ENCODE measurements at places on chromosomes 1 and 21.
A peak's percentile ranks its signal among the peaks of the same experiment; 100 is the strongest.

DNA sequence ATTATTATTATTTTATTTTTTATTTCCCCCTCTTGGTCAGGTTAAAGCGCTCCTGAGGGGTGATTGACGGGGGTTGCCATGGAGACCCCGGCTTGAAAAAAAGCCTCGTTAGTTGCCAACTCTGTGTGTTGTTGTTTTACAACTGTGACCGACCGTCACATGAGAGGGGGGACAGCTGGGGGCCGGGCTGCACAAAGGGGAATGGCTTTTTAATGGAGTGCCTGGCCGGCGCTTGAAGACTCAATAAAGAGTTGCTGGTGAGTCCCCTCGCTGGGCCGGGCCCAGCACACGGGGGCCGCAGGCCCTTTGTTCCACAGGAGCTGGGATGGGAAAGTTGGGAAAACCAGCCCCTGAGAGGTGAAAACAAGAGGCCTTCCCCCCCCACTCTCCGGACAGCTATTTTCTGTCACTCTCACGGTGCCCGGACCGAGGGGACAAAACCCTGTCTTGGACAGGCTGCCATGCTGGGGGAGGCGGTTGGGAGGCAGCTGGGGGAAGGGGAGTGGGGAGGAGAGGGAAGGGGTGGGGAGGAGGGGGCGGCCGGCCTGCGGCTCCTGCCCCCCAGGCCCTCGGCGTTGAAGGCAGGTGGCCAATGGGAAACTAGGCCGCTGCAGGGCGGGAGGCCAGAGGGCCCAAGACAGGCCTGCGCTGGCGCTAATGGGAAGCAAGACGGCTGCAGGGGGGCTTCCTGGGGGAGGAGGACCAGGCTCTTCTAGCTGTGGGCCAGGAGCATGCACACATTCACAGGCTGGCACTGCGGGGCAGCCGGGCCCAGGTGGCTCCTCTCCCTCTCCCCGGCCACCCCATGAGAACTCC, 67.6 kb downstream of the CASZ1 start:
- no peak for DNase-seq

- DNase-seq, result no peak
These were observed 856 bp downstream of the LHX9 start for GRCh38 chr1:197917805-197918651.

- no peak for DNase-seq
These were observed 26.9 kb upstream of the ECE1 start for GRCh38 chr1:21317035-21317689.

GRCh38 chr1:226203655-226204054, 17.1 kb upstream of the ACBD3 start:
- no peak for DNase-seq

DNA sequence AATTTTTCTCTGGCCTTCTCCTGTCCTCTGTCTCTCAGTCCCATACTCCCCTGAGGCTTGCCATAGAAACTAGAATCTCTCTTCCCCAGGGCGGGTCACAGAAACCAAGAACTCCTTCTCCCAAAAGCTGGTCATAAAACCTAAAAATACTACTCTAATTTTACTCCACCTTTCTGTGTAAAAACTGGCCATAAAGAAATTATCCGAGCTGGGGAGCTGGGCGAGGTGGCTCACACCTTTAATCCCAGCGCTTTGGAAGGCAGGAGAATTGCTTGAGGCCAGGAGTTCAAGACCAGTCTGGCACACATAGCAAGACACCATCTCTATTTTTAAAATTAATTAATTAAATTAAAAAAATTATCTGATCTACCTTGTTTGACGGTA, 3.0 kb downstream of the ALG14 start:
- DNase-seq, result no peak

DNA sequence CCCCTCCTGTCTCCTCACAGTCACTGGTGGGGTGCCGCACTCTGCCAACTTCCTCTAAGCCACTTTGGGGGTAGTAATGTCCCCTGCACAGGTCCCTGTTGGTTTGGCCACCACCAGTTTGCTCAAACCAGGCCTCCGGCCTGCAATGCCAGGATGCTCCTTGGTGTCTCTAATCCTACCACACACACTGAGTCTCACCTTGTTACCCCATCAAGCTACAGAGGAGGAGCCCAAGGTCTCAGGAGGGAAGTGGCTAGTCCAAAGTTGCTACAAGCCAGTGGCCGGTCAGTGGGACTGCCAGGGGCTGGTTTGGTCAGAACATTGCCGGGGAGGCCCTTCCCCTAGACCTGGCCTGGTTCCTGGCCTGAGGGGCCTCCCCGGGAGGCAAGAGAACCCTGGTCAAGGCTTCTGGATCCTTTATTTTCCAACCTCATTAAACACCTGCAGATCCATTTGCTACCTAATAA, 21.5 kb upstream of the LRP8 start:
- DNase-seq, result no peak

GRCh38 chr1:234892642-234893041, 236.0 kb downstream of the TOMM20 start:
- DNase-seq, result no peak

DNA sequence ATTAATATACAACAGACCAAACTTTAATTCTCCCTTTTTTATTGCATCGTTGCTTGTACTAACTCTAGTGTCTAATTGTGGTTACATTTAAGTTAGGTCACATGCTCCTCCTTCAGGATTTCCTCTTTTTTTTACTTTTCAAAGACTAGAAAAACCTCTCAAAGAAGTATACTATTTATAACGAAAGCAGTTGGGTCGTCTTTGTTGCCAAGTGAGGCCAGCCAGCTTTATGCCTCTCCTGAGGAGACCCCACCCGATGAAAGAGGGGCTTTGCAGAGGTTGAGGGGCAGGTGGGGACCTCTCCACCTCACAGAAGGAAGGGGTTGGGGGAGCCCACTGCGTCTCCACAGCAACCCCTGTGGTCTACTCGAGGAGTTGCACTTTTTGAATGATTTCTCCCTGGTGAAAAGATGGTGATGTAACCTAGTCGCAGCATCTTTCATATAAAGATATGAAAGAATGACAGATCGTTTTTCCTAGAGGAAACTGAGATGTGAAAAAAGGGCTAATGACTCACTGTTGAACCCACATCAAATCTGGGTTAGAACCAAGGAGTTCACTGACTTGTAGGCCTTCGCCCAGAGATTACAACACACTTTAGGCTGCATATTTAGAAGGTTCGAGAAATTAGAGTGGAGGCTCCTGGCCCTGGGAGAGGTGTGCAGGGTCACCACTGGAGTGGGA, 6.4 kb downstream of the TGFB2 start:
- peak; percentile 50 for DNase-seq

GRCh38 chr1:54318246-54318814, 87.9 kb downstream of the SSBP3 start:
- DNase-seq, result no peak

DNA sequence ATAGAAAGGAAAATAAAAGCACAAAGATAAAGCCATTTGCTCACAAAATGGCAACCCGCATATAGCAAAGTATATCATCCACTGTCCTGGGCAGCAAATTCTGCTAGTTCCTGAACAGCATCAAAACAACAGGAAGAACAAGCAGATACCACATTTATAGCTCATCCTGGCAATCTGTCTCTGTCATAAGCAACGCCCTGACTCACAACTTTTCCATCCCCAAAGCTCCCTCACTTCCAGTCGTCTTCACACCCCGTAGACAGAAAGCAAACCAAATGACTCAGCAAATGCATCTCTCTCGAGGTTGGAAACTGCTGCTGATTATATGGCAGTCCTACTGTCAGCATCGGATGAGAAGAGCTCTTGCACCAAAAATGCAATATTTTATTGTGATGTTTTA, 65.8 kb downstream of the AK5 start:
- DNase-seq, result peak; percentile 73

- DNase-seq, result no peak
These were observed 125.4 kb downstream of the SIK1 start for GRCh38 chr21:43301409-43302061.

DNA sequence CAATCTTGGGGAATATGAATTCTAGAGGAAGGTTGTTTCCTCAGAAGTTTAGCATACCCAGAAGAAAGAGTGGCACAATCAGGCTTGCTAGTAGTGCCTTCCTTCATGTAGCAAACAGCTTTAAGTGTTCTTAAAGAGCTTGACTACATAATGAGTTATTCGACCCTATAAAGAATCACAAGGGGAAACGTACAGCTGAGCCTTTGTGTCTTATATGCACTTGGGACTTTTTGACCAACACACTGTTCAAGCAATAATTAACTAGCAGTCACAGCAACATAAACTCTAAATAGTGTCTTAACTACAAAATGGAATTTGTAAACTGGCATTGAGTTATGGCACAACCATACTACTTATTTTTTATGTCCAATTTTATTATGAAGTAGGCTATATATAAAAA, 86.1 kb downstream of the TTLL7 start:
- no peak for DNase-seq

DNA sequence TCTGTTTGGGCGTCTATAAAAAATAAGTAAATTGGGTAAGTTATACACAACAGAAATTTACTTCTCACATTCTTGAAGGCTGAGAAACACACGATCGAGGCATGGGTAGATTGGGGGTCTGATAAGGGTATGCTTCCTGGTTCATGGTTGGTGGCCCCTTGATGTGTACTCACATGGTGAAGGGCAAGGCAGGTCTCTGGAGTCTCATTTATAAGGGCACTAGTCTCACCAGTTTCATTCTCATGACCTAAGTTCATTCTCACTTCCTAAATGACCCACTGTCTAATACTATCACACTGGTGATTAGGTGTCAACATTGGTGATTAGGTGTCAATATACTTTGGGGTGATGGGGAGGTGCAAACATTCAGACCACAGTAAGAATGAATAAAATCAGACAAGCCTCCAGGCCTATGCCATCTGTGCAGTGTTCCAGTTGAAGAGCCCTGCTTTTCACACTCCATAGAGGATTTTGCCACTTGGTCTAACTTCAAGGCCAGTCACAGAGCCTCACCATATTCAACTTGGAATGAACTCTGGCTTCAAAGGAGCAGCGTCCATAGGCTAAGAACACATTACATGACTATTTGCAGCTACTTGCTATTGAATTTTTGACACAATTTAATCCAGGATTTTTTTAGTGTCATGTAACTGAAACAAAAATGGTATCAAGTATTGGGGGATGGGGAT, 2.5 kb upstream of the GBP4 start:
- DNase-seq, result no peak

DNA sequence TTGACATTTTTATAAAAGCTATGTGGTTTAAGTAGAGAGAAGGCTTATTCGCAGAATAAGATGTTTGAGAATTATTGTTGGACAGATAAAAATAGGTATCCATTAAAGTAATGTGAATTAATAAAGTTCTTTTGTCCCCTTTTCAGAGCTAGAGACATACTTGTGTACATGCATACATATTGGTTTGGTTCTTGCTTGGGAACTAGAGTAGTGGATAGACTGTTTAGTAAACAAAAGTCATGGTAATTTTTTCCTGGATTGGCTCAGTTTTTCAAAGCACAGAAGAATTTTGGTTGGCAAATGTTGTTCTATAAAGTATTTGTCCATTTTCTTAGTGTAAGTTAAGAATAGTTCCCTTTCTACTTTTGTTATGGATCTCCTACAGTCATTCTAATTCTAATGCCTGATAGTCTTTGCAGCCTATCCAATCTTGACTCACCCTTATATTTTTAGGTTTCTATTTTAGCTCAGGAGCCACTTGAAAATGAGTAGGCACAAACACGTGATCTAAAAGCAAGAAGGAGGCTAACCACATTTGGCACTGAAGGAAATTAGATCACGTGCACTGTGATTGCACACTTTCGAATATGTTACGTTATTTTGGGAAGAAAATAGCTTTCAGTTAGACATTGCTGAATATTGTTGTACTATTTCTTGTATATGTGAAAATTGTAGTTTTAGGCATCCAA, 47.0 kb downstream of the RABGAP1L start:
- no peak for DNase-seq

- DNase-seq, result no peak
These were observed 9.7 kb downstream of the ZNF362 start for GRCh38 chr1:33265780-33266605.

DNA sequence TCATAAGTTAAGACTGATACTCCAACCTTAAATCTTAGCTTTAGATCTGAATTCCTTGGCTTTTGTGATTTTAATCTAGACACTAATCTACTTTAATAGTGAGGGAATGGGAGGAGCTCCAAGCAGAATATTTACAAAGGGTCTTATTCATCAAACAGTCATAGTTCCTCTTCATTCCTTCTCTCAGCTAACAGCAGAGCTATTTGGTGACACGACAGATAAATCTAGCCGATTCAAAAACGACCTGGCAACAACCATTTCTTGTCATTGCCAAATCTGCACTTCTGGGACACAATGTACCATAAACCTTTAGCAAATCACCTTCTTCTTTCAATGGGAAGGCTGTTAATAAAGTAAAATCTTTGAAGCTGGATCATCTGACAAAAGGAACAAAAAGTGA, 52.8 kb upstream of the FOXD3 start:
- DNase-seq, result no peak

DNA sequence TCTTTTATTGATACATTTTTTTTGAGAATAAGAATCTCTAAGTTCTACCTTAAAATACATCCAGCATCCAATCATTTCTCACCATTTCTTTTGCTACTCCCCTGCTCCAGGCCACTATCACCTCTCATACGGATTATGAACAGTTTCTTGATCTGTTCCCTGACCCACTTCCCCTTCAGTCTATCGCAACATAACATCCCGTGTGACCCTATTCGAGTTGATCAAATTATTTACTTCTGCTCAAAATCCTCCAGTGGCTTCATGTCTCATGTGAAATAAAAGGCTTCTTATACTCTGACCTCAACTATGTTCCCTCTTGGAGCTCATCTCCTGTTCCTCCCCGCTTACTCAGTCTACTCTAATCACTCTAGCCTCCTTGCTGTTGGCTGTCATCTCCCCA, 5.2 kb downstream of the ALG14 start:
- no peak for DNase-seq

DNA sequence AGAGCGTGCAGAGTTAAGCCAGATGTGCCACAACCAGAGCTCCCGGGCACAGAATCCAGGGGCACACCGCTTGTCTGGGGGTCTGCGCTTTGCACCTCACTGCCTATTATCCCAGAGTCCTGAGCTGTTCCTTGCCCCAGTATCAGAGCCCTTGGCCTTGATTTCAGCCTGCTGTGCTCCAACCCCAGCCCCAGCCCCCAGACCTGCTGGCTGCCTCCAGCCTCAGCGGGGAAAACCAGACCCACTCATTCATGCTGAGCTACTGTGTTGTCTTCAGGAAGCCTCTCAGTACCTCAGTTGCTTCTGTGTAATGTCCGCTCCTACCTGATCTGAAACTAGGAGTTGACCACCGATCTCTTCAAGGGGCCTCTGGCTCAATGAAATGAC, 1.1 kb downstream of the IKBKE start:
- DNase-seq, result no peak

GRCh38 chr1:173208146-173208545, 1.0 kb upstream of the TNFSF4 start:
- DNase-seq, result no peak

GRCh38 chr1:94335950-94336349, 82.2 kb upstream of the ABCD3 start:
- peak; percentile 67 for DNase-seq

GRCh38 chr1:107572674-107573211, 392.2 kb downstream of the VAV3 start:
- DNase-seq, result peak; percentile 58

DNA sequence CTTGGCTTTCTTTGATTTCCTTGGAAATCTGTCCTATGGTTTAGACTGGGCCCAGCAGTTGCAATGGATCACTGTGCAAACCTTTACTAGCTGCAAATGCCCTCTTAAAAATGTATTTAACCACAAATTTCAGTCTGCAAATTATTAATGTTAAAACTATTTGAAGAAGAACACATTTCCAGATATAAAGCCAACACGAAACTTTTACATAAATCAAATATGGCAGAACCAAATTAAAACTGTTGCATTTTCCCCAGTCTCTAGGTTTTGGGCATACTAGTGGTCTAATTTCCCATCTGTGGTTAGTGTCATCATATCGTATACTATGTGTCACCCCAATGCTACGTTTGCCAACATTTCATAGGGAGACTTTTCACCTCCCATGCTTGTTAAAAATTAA, 52.3 kb downstream of the HMCN1 start:
- no peak for DNase-seq

All from urothelium cell line (cell line).